CD14-positive monocyte (primary cell): ENCODE measurements at places on chromosomes 2 and 18.

GRCh38 chr2:9705196-9705595, 74.4 kb upstream of the YWHAQ start:
- peaks cover 31% of the 10 kb centered on the region for H3K4me1 ChIP-seq
- DNase-seq = no peak
- no peak overlapping the region for H3K27ac ChIP-seq
- no peaks in the 10 kb centered on the region for H3K36me3 ChIP-seq

GRCh38 chr2:213934560-213934959, 476.3 kb upstream of the VWC2L start:
- H3K4me3 ChIP-seq = no peak overlapping the region
- no peaks in the 10 kb centered on the region for H3K36me3 ChIP-seq
- no peaks in the 10 kb centered on the region for H3K27me3 ChIP-seq
- DNase-seq = no peak
- H3K27ac ChIP-seq = no peak overlapping the region
- no peaks in the 10 kb centered on the region for H3K4me1 ChIP-seq

- no peaks in the 10 kb centered on the region for H3K27me3 ChIP-seq
- H3K4me3 ChIP-seq = peak within 1 kb of the TSS; percentile 84
- peak within 1 kb of the TSS; percentile 69 for H3K27ac ChIP-seq
- H3K36me3 ChIP-seq = peaks cover 15% of the 10 kb centered on the region
- H3K4me1 ChIP-seq = peaks cover 29% of the 10 kb centered on the region
These were observed at the start of gene ASB1 for GRCh38 chr2:238426568-238427434. Gene ASB1, plus strand, starts transcription at chr2:238426927. Its CDS starts 144 bp downstream, at chr2:238427071.

DNA sequence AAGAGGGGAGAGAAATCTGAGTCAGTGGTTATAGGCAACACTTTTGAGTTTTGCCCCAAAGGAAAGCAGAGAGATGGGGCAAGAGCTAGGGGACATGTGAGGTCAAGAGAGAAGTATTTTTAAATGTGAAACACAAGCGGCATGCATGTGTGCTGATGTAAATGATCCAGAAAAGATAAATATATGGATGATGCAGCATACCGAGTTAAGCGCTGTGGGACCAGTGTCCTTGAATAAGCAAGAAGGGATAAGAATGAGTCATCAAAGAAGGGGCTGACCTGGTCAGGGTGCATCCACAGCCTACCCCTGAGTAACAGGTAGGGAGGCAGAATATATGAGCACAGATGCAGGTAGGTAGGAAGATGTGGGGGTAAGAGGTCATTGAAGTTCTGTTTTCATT, 180.9 kb downstream of the TRABD2A start:
- H3K27ac ChIP-seq = no peak overlapping the region
- H3K36me3 ChIP-seq = no peaks in the 10 kb centered on the region
- H3K4me1 ChIP-seq = no peaks in the 10 kb centered on the region
- H3K4me3 ChIP-seq = no peak overlapping the region

- H3K27me3 ChIP-seq = no peaks in the 10 kb centered on the region
- no peak overlapping the region for H3K27ac ChIP-seq
- DNase-seq = no peak
- no peaks in the 10 kb centered on the region for H3K4me1 ChIP-seq
These were observed 214.2 kb downstream of the DYSF start for GRCh38 chr2:71667256-71668182.

- peaks cover 55% of the 10 kb centered on the region for H3K36me3 ChIP-seq
- no peaks in the 10 kb centered on the region for H3K27me3 ChIP-seq
- no peaks in the 10 kb centered on the region for H3K4me1 ChIP-seq
These were observed 137.6 kb downstream of the NCK2 start for GRCh38 chr2:105882341-105882740.

GRCh38 chr2:119775102-119775501, 15.4 kb downstream of the PTPN4 start:
- no peak for DNase-seq
- H3K27me3 ChIP-seq = no peaks in the 10 kb centered on the region
- no peak overlapping the region for H3K27ac ChIP-seq
- no peak overlapping the region for H3K4me3 ChIP-seq
- H3K4me1 ChIP-seq = no peaks in the 10 kb centered on the region

DNA sequence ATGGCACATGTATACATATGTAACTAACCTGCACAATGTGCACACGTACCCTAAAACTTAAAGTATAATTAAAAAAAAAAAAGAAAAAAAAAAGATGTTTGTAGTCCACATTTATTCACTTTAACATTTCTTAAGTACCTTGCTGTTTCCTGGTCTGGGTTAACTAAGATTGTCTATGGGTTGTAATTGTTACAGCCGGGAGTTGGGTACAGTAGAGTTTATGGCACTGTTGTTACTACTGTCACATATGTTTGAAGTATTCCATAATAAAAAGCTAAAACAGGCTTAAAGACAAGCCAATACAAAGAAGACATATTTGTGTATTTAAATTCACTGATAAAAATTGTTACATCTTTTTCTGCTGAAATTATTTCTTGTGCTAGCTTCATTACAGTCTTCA, 36.2 kb downstream of the GCC2 start:
- peaks cover 78% of the 10 kb centered on the region for H3K36me3 ChIP-seq
- H3K4me1 ChIP-seq = no peaks in the 10 kb centered on the region
- H3K27ac ChIP-seq = no peak overlapping the region
- no peaks in the 10 kb centered on the region for H3K27me3 ChIP-seq

DNA sequence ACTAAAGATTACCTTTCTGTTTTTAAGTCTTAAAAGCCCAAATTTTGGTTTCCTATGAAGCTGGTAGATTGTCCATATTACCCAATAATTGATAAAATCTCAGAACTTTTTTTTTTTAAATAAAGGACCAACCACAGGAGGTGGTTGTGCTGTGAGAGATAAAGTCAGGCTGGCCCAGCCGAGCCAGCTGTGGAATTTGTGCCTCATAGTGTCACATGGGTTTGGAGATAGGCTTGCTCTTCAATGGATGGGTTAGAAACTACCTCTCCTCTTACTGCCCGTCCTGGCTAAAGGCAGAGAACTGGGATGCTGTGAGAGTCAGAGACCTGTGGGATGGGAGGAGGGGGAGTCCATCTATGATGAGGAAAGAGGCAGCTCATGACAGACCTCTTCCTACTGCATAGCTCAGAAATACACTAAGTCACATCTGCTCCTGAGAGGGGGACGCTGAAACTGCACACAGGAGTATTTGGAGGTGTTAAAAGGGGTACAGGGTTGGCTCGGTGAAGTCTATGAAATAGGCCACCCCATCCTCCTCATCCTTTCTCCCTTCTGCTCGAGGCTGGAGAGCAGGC, 99.7 kb upstream of the MGAT4A start:
- peaks cover 7% of the 10 kb centered on the region for H3K4me1 ChIP-seq
- H3K4me3 ChIP-seq = no peak overlapping the region
- H3K36me3 ChIP-seq = no peaks in the 10 kb centered on the region
- H3K27ac ChIP-seq = no peak overlapping the region
- no peak for DNase-seq

- H3K4me3 ChIP-seq = no peak overlapping the region
- H3K27me3 ChIP-seq = peaks cover 22% of the 10 kb centered on the region
- no peaks in the 10 kb centered on the region for H3K36me3 ChIP-seq
- DNase-seq = no peak
These were observed 23.9 kb upstream of the BOD1L2 start for GRCh38 chr18:57122936-57123510.

GRCh38 chr2:136065384-136065783, 52.6 kb downstream of the CXCR4 start:
- H3K4me3 ChIP-seq = no peak overlapping the region
- no peak for DNase-seq
- H3K27ac ChIP-seq = no peak overlapping the region
- H3K27me3 ChIP-seq = no peaks in the 10 kb centered on the region
- H3K36me3 ChIP-seq = no peaks in the 10 kb centered on the region

DNA sequence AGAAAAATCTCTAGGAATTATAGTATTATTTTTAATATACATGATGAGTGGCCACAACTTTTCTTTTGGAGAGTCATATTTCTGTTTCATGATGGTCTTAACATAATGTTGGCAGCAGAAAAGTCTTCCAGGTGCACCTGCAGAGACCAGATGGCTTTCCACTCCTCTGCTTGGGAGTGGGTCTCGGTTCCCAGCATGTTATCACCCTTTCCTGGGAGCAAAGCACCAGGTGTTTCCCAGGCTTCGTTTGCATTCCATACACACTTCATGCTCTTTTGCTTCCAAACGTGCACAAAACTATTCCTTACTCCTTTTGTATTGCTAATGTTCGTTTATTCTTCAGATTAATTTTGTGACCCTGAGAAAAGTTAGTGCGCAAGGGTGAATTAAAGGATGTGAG, 305.2 kb downstream of the CDH2 start:
- DNase-seq = no peak
- H3K27me3 ChIP-seq = no peaks in the 10 kb centered on the region
- no peak overlapping the region for H3K4me3 ChIP-seq
- H3K4me1 ChIP-seq = no peaks in the 10 kb centered on the region
- no peak overlapping the region for H3K27ac ChIP-seq

- peak; percentile 43 for DNase-seq
- no peak overlapping the region for H3K27ac ChIP-seq
- H3K27me3 ChIP-seq = no peaks in the 10 kb centered on the region
- peaks cover 10% of the 10 kb centered on the region for H3K4me1 ChIP-seq
- H3K36me3 ChIP-seq = no peaks in the 10 kb centered on the region
- no peak overlapping the region for H3K4me3 ChIP-seq
These were observed 46.1 kb upstream of the CYTIP start for GRCh38 chr2:157489983-157490382.

- H3K4me3 ChIP-seq = no peak overlapping the region
- H3K4me1 ChIP-seq = no peaks in the 10 kb centered on the region
- no peaks in the 10 kb centered on the region for H3K36me3 ChIP-seq
- no peaks in the 10 kb centered on the region for H3K27me3 ChIP-seq
- no peak overlapping the region for H3K27ac ChIP-seq
These were observed 2082.3 kb upstream of the CELF4 start for GRCh38 chr18:39647627-39648534.

GRCh38 chr2:174903264-174903556, 102.0 kb downstream of the CHN1 start:
- no peak overlapping the region for H3K4me3 ChIP-seq
- H3K27ac ChIP-seq = no peak overlapping the region
- DNase-seq = no peak
- no peaks in the 10 kb centered on the region for H3K27me3 ChIP-seq

GRCh38 chr2:234245945-234246344, 195.4 kb downstream of the SPP2 start:
- no peak for DNase-seq
- H3K36me3 ChIP-seq = no peaks in the 10 kb centered on the region
- peaks cover 2% of the 10 kb centered on the region for H3K27me3 ChIP-seq
- H3K27ac ChIP-seq = no peak overlapping the region
- no peak overlapping the region for H3K4me3 ChIP-seq

DNA sequence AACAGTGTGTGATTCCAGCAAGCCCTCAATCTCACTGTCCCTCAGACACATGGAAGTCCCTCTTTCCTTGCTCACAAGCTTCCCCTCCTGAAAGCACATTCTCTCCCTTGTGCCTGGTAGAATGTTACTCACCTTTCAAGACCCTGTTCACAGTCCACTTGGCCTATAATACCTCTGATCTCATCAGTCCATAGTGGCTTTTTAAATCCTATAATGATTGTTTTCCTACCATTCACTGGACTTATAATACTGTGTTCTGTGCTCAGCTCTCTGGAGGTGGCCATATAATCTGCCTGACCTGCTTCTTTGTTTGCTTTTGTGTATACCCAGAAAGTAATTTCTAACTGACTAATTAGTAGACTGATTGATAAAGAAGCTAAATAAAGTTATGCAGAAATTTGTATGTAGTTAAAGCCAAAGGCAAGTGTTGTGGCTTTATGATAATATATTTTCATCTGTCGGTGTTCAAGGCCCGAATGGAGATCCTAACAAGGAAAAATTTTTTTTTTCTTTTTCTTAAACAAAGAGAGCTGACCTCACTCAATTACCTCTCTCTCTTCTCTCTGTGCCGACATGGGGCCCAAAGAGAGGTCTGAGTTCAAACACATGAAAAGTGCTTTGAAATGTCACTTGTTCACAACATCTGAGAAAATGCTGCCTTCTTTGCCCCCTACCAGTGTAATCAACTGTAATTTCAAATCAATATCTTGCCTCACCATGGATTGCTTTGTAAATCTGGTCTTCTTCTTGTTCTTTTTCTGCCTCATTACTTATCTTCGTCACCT, 1033.0 kb upstream of the PIK3C3 start:
- H3K4me3 ChIP-seq = no peak overlapping the region
- no peaks in the 10 kb centered on the region for H3K27me3 ChIP-seq
- H3K27ac ChIP-seq = no peak overlapping the region
- H3K36me3 ChIP-seq = no peaks in the 10 kb centered on the region
- no peaks in the 10 kb centered on the region for H3K4me1 ChIP-seq

GRCh38 chr2:50606860-50607259, 425.1 kb downstream of the NRXN1 start:
- no peaks in the 10 kb centered on the region for H3K27me3 ChIP-seq
- H3K4me1 ChIP-seq = no peaks in the 10 kb centered on the region
- no peak for DNase-seq
- no peak overlapping the region for H3K4me3 ChIP-seq
- H3K27ac ChIP-seq = no peak overlapping the region

DNA sequence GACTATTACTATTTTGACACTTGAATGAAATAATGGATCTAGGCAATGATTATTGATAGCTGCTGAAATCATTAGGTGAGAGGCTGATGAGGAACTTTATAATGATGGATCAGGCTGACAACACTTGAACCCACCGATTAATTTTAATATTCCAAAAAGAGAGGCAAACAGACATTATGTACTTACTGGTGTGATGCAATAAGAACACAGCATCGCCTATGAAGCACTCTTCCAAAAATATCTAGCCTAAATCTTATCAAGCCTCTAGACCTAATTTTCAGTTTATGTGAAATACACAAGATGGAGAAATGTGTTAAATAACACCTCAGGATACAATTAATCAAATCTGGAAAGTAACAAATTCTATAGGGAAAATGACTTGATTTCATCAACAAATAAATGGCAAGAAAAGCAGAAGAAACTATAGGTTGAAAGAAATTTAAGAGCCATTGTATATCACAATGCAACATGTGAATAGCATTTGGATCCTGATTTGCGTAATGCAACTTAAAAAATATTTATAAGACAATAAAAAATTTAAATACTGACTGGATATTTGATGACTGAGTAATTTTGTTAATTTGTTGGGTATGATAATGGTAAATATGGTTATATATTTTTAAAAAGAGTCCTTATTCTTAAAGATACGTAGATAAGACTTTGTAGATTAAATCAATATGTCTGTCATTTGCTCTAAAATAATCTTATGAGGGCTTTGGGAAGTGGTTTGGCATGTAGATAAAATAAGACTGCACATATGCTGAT, 17.2 kb upstream of the SSB start:
- no peaks in the 10 kb centered on the region for H3K36me3 ChIP-seq
- no peak overlapping the region for H3K27ac ChIP-seq

DNA sequence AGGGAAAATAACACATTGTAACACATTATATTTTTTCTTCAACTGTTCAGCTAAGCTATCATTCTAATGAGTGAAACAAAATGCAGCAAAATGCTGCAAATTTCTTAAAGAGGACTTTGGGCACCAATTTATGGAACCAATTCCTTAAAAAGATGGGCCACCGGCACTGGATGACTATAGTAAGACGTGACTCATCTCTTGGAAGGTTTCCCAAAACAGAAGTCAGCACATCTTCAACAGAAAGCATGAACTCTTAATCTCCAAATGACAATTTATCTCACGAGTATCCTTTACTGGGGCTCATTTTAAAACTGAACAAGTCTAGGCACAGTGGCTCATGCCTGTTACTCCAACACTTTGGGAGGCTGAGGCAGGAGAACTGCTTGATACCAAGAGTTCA, 213.4 kb downstream of the CDH20 start:
- no peak for DNase-seq
- H3K36me3 ChIP-seq = no peaks in the 10 kb centered on the region
- no peak overlapping the region for H3K4me3 ChIP-seq
- no peaks in the 10 kb centered on the region for H3K4me1 ChIP-seq

- H3K4me3 ChIP-seq = no peak overlapping the region
- H3K36me3 ChIP-seq = no peaks in the 10 kb centered on the region
- DNase-seq = peak; percentile 74
- H3K27ac ChIP-seq = peak overlapping the region; percentile 80
- H3K4me1 ChIP-seq = peaks cover 52% of the 10 kb centered on the region
These were observed 41.4 kb downstream of the IL1R2 start for GRCh38 chr2:102033031-102033749.
